ENCODE measurements at places on chromosomes 7 and 10.

GRCh38 chr7:138170959-138171703 is 94.9 kb downstream of the AKR1D1 start:
- no peak for DNase-seq

DNA sequence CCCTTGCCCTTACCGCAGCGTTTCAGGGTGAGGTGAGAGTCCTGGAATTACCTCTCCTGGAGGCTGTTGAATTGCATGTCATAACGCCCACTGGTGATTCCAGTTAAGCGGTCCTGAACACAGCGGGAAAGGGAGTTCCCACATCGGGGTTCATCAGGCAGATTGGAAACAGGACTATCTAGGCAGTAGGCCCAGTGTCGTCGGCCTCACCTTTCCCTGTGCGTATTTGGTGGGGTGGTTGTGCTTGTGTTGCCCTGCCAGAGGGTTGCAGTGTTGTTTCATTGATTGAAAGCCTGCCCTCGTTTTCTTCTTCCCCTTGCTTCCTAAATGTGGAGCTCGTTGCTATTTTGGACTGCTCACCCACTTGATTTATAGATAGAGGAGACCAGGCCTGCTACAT is 10.6 kb upstream of the SUN1 start:
- no peak for DNase-seq

DNA sequence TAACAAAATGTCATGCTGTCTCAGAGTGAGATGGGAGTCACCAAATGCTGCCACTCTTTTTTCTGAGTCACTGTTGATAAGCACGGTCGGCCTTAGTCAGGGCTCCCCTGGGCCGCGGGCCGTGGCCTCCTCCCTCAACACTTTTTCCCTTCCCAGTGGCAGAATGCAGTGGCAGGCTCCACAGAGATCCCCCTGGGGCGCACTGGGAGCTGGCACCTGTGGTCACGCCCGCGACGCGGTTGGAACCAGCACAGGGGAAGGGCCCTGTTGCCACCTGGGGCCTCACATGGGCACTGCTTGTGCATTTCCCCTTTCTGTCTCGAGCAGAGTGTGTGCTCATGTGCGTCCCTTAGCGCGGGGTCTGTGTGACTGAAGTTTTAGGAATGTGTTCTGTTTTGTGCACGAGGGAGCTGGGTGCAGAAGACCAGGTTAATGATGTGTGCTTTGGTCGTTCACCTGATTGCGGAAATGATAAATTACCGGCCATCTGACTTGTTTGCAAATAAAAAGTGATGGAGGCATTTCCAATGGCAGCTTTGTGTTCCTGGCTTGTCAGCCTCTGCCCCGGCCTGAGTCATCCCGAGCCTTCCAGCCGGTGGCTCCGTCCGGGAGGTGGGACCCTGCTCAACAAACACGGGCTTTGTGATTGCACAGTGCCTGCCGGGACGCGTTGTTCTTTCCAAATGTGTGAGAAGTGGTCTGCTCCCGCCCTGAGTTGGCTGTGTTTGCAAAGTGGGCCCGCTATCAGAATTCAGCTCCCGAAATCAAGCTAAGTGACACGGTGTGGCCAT is 100.7 kb downstream of the NKX6-2 start:
- DNase-seq: no peak

DNA sequence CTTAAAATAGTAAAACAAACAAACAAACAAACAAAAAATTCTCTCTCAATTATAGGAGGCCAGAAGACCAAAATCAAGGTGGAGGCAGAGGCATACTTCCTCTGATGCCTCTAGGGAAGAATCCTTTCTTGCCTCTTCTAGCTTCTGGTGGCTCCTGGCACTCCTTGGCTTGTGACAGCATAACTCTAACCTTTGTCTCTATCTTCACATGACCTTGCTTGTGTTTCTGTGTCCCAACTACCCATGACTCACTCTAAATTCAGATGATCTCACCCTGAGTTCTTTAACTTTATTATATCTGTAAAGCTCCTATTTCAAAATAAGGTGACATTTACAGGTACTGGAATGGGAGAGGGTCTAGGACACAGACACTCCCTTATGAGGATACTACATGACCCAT is 88.3 kb upstream of the ANTXRL start:
- DNase-seq: no peak

DNA sequence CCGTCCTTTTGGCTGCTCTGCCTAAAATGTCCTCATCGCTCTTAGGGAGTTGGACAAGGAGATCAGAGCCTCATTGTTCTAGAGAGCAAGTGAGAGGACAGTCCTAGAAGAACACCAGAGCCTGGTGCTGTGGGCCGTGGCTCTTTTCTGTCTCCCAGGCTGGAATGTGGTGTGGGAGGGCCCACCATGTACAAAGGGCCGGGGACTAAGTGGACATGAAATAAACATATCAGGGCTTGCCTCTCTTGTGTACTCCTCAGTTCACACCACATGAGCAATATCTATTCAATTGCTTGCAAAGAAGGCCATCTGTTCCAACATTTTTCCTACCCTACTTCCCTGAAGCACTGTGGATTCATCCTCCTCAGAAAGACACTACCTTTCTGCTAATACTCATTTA is 510.4 kb downstream of the SUGCT start:
- no peak for DNase-seq

GRCh38 chr10:59582780-59583179 is 126.9 kb downstream of the SLC16A9 start:
- no peak for DNase-seq

DNA sequence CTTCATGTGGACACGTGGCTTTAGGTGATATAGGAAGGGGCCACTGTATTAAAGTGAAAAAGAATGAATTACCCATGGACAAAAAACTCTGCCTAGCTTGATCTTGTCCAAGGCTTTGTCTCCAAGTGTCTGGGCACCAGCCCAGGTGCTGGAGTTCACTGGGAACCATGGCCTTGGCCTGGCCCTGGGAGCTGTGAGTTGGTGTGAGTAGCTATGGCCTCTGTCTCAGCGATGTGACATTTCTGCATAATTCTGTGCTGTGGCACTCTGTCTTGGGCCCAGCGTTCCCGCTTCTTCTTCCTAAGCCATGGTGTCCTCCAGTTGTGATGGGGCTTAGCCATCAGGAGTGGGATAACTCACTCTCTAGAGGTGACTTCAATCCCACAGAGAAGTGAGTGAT is 119.0 kb upstream of the PPP2R2D start:
- DNase-seq: no peak

DNA sequence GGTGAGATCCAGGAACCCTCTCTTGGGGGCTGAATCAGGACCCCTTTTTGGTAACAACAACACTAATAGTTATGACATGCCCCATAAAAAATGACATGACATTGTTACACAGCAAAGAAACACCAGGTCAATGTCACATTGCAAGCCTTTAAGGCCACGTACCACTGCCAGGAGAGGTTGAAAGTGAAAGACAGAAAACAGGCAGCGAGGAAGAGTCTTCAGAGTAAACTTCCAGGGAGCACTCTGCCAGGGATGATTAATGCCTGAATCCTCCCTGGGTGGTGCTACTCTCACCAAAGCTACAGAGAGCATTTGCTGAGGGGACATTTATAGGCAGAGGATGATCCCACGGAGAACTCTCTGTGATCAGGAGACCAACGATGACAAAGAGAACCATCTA is 551.6 kb downstream of the CALN1 start:
- DNase-seq: no peak

DNA sequence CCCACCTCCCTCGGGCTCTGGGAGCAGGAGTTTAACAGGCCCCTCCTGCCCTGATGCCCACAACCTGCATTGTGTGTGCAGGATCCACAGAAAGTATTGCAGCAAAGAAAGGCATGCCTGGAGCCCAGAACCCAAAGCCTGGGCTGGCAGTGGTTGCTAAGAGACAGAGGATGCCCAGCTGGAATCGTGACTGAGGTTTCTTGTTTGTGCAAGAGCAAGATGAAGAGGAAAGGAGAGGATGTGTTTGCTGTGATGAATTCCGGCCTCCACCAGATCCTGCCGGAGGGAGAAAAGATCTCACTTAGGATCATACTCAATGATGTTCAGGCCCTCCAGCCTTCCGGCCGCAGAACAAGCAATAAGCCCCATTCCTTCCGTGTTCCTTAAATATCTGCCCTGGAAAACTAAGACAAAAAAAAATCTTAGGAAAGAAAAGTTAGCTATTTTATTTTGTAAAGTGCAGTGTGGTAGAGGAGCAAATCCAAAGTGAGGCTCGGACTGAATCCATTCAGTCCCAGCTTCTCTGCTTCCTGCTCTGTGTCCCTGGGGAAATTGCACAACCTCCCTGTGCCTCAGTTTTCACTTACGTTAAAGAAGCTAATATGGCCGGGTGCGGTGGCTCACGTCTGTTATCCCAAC is 57.1 kb downstream of the SLIT1 start:
- DNase-seq: no peak

- no peak for DNase-seq
Measured at GRCh38 chr10:77279207-77279606, 358.4 kb downstream of the KCNMA1 start.

DNA sequence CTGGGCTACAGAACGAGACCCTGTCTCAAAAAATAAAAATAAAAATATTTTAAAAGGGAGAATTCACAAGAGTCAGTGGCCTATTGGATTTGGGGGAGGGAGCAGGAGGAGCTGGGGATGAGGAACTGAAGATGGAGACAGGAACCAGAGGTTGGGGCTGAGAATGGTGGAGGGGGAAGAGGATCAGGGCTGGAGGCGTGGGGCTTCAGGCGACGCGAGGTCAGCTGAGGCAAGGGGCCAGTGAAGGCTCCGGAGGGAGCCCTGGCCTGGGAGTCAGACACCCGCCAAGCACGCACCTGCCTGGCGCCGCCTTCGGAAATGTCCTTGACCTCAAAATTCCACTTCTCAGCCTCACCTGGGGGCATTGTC is 671 bp upstream of the CLEC2L start:
- no peak for DNase-seq

GRCh38 chr7:26284995-26285632 is 6.5 kb upstream of the SNX10 start:
- DNase-seq: no peak

- DNase-seq: no peak
Measured at GRCh38 chr10:103557455-103557854, 64.0 kb downstream of the NEURL1 start.

DNA sequence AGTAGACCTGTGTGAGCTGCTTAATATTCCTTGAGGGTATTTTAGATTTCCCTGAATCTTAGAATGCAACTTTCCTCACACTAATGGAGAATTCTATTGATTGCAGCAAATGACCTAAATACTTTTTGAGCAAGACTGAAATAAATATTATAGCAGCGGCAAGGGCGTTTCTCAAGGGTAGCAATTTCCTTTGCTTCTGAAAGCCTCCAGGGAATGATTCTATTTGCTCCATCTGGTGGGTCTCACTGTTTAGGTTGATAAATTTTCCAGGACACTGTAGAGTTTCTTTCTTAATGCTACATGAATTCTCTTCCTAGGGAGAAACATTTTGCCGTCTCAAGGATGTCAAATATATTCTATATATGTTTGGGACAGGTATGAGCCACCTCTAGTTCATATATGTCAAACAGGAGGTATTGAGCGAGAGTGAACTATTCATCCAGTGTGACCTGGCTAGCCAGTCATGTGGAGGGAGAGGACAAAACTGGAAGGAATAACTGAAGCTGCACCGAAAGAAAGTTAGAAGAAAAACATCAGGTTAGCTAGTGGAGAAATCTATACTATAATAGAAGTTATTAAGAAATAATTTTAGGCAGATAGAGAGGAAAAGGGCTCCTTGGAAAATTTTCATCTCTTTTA is 57.9 kb upstream of the FZD8 start:
- DNase-seq: no peak

DNA sequence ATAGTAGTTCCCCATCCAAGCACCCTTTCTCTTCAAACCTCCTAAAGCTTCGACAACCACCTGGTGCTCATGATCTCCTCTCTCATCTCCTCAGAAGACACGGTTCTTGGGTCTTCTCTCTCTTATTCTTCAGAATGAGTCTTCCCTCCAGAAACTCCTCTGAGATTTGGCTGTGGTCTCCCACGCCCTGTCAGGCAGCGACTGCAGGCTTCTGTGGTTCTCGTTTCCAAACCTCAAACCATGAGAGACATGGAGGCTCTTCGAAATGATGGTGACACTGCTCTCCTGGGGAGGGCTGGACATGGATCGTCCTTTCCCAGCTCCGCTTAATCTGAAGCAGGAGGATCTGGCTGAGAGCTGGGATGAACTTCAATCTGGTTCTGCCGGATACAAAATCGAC is 78.6 kb upstream of the PITRM1 start:
- DNase-seq: no peak

DNA sequence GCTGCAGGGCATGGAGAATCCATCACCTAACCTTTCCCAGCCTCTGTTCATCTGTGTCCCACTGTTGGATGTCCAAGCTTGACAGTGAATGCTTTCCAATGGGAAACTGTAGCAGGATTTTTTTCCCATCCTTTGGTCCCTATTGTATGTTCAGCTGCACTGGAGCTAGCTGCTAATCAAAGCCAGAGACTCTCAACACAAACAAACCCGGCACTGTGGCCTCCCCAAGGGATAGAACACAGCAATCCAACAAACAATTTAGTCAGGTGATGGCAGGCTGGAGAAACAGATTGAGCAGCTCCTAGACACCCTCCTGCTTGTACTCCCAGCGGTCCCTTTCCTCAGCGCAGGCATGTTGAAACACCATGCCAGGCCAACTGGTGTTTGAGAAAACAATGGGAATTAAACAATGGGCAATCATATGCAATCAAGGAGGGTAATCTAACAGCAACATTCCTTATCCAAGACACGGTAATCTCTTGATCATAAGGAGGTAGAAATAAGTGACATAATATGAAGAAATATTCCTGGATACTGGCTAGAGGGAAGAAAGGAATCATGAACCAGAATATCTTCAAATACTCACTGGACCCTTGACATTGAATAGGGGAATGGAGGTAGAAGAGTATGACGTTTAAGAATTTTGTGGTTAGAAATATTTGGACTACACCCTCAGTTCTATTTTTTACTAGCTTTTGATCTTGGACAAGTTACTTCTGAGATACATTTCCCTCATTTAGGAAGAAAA is 15.0 kb downstream of the PTN start:
- no peak for DNase-seq

DNA sequence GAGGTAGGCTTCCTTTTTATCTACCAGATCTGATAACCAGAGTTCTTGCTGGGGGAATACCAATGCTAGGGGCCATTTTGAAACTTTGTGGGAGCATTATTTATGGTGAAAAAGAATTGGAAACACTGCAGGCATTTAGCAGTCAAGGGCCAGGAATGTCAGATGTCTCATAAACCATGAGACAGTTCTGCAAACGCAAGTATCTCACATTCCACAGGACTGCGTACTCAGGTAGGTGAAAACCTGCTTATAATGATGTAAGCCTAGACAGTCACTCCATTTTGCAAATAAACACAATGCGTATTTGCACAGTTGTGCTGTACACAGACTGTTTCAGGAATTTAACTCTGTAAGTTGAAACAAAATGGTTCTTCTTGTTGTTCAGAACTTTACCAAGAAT is 33.9 kb downstream of the ECHDC3 start:
- DNase-seq: no peak

Measured in esophagus squamous epithelium (tissue), 5 donors.